Stimulated activated CD8-positive, alpha-beta memory T cell treated with anti-CD3 and anti-CD28 coated beads, Interleukin-15, amount 100 ng/mL, for 1 hour (primary cell): ENCODE measurements at places on chromosomes 2 and 18.

GRCh38 chr18:44497757-44498490 is 182.8 kb upstream of the SETBP1 start:
- no peak for DNase-seq

GRCh38 chr2:70766357-70767078 is 1.5 kb downstream of the ADD2 start:
- DNase-seq: no peak

DNA sequence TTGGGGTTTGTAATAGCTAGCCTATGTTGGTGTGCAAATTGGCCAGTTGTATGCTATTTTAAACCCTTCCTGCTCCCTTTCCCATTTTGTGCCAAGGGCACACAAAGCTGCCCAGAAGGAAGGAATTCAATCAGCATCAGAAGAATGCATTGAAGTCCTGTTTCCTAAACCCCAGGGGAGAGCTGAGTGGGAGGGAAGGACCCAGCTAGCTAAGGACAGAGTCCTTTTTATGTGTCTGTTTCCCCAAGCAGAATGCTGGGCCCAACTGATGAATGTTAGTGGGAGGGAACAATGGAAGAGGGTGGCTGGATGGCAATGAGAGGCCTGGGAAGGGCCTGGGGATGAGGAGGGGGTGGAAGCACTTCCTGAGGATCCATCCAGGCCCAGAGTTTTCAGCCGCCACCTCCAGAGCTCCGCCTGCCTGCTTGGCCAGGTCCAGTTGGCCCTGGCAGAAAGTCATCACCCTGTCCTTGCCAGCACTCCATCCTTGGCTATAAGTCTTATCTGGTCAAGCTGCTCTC is 32.7 kb downstream of the MEX3C start:
- DNase-seq: no peak

DNA sequence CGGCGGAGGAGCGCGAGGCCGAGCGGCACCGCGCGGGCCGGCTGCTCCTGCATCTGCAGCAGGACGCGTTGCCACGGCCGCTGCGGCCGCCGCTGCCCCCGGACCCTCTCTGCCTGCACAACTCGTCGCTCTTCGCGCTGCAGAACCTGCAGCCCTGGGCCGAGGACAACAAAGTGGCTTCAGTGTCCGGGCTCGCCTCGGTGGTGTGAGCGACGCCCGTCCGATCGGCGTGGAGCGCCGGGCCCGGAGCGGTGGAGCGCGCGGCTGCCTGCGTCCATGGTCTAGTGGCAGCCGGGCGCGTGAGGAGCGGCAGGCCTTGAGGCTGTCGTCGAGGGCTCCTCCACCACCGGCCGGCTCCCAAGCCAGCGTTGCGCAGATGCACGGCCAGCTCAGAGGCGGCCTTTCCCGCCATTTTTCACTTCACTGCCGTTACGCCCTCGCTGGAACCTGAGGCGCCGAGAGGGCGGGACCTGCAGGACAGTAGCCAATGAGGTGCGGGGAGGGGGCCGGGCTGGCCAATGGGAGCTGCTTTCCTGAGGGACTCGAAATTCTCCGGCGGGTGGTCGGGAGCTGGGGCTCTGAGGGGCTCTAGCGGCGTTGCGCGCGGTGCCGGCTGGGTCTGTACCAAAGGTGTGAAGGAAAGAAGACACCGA is 1.9 kb downstream of the TLX2 start:
- peak; percentile 52 for DNase-seq

DNA sequence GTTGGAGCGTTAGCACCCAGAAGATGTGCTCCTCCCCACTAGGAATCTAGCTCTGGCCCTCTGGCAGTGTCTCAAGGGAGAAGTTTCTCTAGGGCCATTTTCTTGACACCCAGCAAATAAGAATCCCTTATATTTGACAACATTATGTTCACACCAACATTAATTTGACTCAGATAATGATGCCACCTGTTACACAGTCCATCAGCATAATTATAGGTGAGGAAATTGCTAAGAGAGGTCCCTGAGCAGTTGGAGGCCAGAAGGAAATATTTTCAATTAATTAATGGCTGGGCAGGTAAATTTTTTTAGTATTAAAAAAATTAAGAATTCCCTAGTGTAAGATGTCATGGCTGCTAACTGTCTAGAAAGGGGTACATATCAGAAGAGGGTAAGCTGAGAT is 36.5 kb downstream of the PRKCE start:
- no peak for DNase-seq

- DNase-seq: no peak
Observed at GRCh38 chr2:231260442-231261208, 62.2 kb downstream of the ARMC9 start.

DNA sequence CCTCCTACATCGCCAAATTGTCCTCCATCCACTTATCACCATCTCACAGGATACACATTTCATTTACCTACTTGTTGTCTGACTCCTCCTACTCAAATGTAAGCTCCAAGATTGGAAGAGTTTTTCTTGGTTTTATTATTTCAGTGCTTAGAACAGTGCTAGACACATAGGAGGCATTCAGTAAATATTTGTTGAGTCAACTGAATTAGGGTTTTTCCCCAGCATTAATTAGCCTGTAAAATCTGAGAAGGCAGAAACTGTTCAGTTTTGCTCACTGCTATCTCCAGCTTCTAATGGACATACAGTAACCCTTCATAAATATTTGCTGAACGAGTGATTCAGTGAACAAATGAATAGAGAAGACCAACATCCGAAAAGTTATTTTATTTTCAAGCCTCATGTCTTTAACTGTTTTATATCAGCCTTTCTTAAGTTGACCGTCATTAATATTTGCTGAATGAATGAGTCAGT is 800 bp downstream of the TTC21B start:
- DNase-seq: no peak

DNA sequence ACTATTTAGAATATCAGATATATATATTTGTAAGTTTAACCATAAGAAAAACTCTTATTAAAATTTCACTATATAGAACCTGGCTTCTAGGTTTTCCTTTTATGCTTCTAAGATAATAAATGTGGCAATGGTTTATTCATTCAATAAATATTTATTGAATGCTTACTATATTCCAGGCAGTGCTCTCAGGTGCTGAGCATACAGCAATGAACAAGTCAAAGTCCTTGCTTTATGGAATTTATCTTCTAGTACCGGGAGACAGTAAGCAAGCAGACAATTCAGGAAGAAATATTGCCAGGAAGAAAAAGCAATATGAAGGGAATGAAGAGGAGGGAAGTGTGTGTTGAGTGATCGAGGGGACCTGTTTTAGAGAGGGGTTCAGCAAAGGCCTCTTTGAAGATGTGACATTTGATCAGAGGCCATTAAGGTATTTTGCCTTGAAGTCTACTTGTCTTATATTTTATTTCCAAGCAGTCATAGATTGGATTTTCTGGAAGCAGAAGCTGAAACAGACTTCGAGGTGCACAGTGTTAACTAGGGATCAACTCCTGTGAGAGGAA is 94.5 kb upstream of the LYPD6 start:
- no peak for DNase-seq

DNA sequence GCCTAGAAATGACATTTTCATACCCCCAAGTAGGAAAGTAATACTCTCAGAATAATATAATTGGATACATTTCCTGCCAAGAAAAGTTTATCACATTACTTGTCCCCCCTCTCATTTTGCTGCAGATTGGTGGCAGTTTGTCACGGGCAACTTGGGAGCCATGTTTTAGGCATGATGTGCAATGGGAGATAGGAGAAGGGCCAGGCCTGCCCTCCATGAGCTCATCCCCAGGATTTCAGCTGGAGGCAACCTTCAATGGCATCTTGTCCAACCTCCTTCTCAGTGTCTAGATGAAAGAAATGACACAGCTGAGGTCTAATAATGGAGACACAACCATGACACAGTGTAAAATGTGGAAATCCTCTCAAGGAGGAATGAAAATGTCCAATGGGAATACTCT is 11.4 kb upstream of the RAB31 start:
- DNase-seq: no peak

DNA sequence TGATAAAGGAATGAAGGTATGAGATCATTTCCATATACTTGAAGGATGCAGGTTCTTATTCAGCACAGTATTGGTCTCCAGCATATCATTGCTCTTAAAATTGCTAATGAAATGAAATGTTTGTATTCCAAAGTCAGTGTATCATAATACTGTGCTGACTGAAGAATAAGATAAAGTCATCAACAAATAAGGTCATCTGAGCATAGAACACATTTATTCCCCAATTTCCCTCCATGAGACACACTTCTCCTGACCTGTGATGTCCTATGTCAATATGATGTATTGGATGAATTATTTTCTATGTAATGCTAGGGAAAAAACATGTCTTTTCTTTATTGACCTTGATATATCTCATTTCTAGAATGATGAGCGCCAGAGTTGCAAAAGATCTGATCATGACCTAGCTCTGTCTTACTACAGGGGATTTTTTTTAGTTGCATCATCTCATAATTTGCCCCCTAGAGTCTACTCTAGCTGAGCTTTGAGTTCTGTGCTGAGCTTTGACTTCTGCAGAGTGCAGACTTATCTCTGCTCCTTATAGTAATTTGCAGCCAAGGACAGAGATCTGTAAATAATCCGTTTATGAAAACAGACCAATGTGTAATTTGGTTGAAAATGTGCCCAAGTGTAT is 859.8 kb downstream of the TRIB2 start:
- no peak for DNase-seq

- no peak for DNase-seq
Observed at GRCh38 chr2:95292623-95293260, 4.4 kb upstream of the KCNIP3 start.

- DNase-seq: no peak
Observed at GRCh38 chr18:27377251-27377650, 192.1 kb upstream of the CHST9 start.

- DNase-seq: no peak
Observed at GRCh38 chr2:113276761-113277425, 1.8 kb downstream of the PAX8 start.

GRCh38 chr2:232927032-232927792 is 57.1 kb downstream of the SNORC start:
- no peak for DNase-seq

- DNase-seq: no peak
Observed at GRCh38 chr18:36392164-36392978, 94.9 kb downstream of the FHOD3 start.
